ENCODE measurements at places on chromosomes 2 and 18. TPM values are rescaled to one million over a fixed set of nuclear protein-coding genes. Genes with fewer than 3 reads are reported as not detected.

The ST6GAL2 gene
- total RNA-seq, result 1.7 TPM

The ALPG gene
- total RNA-seq, result 1.7 TPM

DNA sequence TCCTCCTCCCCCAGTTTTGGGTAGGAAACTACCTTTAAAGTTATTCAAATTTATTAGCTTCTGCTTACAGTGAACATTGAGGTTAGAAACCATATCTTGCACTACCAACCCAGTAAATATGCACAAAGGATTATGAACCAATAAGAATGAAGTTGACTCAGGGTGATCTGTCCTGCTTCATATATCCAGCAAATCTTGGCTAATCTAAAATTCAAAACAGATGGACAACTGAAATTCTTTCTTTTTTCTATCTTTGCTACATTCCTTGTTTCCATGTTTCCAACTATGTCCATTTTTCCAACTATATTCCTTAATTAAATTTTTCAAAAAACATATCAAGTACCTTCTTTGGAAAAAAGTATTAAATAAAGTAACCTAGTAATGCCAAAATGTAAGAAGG is 149.3 kb downstream of the FAM124B start:
- DNase-seq, result no peak

The SERPINB11 gene
- not detected for total RNA-seq

The C1D gene
- total RNA-seq, result 15.4 TPM

The SCYGR4 gene
- not detected for total RNA-seq

GRCh38 chr2:6977113-6977741 is 60.0 kb downstream of the RNF144A start:
- peak; percentile 55 for DNase-seq

The PLA2R1 gene
- 6.7 TPM for total RNA-seq

The FOXI3 gene
- not detected for total RNA-seq

GRCh38 chr2:110157153-110157793 is 41.7 kb upstream of the MALL start:
- DNase-seq, result peak; percentile 40

DNA sequence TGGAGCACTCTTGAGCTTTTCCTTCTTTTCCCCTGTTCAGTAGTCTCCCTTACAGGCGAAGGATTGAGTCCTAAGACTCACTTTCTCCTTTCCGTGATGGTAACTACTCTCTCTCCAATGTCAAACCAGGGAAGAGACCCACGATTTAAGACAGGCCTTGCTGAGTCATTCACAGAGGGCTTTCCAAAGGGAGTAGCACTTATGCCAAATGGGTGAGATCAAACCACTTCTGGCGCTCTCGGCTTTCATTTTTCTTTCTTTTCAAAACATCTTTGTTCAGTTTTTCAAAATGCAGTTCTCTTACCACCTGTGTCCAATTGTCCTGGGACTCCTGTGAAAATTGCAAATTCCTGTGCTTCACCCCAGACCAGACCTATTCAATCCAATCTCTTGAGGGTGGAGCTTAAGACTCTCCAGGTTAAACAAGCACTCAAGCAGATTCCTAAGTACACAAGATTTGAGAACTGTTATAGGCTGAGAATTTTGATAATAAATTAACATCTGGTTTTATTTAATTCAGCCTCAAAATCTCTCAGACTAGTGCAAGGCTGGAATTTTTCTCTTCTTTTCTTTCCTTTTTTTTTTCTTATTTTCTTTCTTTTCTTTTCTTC is 14.4 kb upstream of the MRPL19 start:
- DNase-seq, result no peak

The C2orf66 gene
- 0.19 TPM for total RNA-seq

GRCh38 chr18:28409811-28410210 is 232.9 kb upstream of the CDH2 start:
- DNase-seq, result no peak

GRCh38 chr2:70720124-70720523 is 47.9 kb downstream of the ADD2 start:
- DNase-seq, result no peak

DNA sequence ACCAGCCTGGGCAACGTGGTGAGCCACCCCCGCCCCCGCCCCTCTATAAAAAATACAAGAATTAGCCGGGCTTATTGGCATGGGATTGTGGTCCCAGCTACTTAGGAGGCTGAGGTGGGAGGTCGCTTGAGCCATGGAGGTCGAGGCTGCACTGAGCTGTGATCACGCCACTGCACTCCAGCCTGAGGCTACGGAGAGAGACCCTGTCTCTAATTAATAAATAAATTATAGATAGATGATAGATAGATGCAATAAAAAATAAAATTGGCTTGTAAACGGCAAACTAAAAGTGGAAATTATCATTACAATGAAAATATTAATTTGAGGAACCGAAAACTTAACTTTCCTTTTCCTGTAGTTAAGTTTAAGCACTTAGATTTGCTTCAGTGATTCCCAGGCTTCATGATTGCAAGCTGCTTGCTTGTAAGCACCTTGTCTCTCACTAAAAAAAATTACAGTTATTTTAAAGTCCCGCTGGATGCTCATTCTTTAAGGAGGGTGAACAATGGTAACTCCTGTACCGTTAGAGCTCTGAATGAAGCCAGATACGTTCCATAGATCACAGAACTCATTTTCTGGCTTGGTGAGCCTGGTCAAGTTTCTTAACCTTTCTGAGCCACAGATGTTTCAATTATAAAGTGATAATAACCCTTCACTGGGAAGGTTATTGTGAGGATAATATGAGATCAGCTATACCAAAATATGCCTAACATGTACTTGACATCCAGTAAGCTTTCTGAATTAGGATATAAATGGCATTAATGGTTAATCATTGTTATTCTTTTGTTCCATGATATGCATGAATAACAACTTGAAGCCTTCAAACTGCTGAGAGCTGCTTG is 9.3 kb upstream of the NARS1 start:
- DNase-seq, result no peak

GRCh38 chr2:148613231-148614013 is 31.1 kb upstream of the EPC2 start:
- DNase-seq, result no peak

- no peak for DNase-seq
These were observed 4.5 kb upstream of the RBMS1 start for GRCh38 chr2:160498137-160498536.

DNA sequence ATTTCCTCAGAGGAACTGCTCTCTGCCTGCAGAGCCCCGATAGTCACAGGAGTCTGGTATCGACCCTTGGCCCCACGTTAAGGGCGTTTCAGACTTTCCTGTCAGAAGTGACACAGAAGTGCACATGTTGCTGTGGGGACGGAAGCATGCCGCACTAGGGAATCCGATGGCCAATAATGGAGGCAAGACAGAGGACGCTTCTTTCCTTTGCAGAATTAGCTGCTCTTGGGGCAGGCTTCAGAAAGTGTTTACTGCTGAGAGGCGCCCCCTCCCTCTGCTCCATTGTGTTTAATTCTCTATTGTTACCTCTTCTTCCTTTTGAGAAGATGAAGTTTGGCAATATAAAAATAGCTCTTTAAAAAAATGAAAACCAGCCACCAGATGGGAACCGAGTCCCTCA is 118.6 kb upstream of the EML6 start:
- DNase-seq, result no peak

The VAPA gene
- total RNA-seq, result 295 TPM

DNA sequence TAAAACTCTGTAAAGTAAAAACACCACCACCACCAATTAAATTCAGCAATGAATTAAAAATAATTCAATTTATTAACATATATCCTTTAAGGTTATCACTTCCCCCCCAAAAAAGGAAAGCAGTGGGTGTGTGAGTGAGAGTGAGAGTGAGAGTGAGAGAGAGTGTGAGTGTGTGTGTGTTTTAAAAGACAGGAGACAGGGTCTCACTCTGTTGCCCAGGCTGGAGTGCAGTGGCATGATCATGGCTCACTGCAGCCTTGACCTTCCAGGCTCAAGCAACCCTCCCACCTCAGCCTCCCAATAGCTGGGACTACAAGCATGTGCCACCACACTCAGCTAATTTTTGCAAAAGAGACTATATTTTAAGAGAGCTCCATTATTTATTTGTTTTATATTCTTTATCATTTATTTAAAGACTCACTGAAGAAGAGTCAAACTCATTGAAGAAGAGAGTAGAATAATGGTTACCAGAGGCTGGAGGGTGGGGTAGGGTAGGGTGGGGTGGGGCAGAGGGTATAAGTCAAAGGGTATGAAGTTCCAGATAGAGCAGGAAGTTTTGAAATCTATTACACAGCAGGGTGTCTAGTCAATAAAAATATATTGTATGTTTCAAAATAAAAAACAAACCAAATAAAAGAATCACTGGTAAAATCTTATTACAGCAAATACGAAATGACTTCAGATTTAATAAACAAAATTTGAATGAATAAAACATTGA is 121.6 kb downstream of the C2orf74 start:
- DNase-seq, result no peak

- DNase-seq, result no peak
These were observed 429.1 kb downstream of the CBLN2 start for GRCh38 chr18:72114801-72115594.

The SKA1 gene
- 21.3 TPM for total RNA-seq

DNA sequence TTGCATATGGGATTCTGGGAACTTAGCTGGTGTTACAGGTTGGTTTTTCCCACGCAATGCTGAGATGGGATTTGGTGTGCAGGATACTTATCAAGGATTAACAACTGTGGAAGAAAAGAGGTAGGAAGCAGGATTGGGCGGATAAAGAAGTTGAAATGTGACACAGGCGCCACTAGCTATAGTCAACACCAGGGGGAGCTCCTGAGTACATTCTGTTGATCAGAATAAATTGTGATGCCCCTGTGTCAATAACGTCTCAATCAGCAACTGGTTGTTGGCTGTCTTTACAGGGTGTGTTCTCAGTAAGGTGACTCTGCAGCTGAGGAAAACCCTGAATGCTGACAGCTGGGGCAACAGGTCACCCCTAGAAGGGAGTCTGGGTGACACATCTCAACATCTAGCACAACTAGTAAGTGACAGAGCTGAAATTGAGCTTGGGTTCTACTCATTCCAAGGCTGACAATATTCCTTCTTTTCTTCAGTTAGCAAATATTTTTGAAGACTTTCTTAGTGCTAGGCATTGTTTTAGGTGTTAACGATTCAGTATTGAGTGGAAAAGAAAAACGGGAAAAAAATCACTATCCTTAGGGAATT is 143.0 kb downstream of the ARL6IP6 start:
- peak; percentile 28 for DNase-seq

DNA sequence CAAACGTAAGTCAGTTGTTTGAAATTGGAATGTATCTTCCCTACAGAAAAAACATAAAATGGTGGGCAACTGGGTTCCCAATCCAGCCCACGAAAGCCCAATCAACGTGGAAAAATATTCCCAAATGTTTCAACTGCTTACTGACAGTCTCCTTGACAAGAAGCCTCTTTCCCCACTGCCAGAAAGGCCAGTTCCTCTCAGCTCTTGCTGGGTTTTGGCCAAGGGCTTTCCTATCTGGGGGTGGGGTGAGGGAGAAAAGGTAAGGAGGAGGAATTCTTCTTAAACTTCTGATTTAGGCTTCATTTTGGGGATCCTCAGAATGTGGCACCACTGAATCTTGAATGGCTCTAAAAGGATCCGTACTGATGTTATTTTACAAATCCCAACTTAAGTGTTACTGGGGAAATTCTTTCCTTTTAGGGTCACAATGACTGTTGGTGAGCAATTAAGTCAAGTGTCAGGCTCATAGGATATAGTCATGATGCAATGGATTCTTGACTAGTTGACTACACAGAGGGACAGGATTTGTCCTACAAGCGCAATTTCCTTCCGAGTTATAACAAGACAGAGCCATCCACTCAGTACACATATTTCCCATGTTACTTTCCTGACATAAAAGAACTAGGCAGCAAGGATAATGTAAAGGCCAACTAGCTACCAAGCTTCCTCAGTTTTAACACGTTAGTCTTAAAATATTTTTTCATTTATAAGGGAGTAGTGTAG is 73.6 kb downstream of the SPRED2 start:
- DNase-seq, result no peak

DNA sequence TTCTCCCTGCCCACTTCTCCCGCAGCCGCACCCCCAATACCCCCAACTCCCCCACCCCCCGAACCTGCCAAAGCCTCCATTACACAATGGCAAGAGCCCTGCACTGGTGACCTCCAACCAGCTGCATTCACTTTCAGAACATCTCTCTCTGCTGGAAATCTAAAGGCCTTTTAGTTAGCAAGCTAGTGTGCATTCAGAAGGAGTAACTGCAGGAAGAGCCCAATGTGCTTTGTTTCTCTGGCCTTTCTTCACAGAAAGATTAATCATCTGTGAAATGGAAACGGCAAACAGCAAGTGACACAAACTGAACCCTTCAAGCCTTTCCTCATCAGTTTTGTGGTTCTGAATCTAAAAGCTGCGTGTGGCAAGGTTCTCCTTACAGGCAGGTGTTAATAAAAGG is 124.2 kb downstream of the OLA1 start:
- DNase-seq, result no peak

- DNase-seq, result no peak
These were observed 1.2 kb downstream of the THAP4 start for GRCh38 chr2:241635756-241636155.

- DNase-seq, result no peak
These were observed 204.9 kb upstream of the SALL3 start for GRCh38 chr18:78774741-78775141.

DNA sequence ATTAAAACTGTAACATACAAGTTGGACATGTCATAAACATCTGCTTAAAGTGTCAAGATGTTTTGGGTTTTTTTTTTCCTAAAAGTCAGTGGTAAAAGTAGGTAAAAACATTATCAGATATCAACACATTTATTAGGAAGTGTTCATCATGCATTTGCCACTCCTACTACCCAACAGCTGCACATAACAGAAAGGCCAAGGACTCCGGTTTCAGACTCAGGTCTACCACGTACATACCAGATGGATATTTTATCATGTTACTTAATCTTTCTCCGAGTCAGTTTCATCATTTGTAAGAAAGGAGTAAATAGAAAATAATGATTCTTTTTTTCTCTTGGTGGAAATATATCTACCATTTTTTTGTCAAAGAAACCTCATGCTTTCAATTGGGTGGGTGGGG is 192.3 kb downstream of the UBE2E3 start:
- DNase-seq, result no peak

The SLC30A3 gene
- total RNA-seq, result not detected

GRCh38 chr2:217797165-217797564 is 205.6 kb downstream of the TNS1 start:
- peak; percentile 17 for DNase-seq

The NMS gene
- not detected for total RNA-seq

The REG1B gene
- total RNA-seq, result 10.2 TPM

DNA sequence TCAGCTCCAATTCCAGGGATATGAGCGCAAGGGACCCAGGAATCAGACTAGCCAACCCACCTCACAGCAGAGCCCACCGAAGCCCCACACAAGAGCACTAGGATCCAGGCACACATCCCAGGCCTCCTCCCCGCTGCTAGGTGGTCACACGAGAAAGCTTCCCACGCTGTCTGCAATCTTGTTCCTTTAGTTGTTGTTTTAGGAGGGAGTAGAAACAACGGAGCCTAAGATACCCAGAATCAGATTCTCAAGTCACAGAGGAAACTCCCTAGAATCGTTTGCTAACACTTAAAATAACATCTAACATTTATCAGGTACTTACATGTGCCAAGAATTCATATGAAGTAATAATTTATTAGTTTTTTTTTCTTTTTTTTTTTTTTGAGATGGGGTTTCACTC is 9.7 kb upstream of the ATL2 start:
- DNase-seq, result no peak

GRCh38 chr2:74739129-74739528 is 85.1 kb downstream of the SEMA4F start:
- DNase-seq, result no peak

The MYOM1 gene
- 2.8 TPM for total RNA-seq

GRCh38 chr2:218320704-218321336 is 28.5 kb upstream of the TMBIM1 start:
- DNase-seq, result no peak

- no peak for DNase-seq
These were observed 616.1 kb downstream of the IRS1 start for GRCh38 chr2:226183550-226183949.

GRCh38 chr2:152086231-152086630 is 12.6 kb downstream of the CACNB4 start:
- no peak for DNase-seq
